Lower lobe of right lung (tissue), 2 donors: ENCODE measurements at places on chromosomes 3 and 15.

- no peak for DNase-seq
Measured at GRCh38 chr3:177262396-177262795, 65.1 kb upstream of the TBL1XR1 start.

- DNase-seq = no peak
Measured at GRCh38 chr3:136835813-136836510, 17.0 kb downstream of the SLC35G2 start.

DNA sequence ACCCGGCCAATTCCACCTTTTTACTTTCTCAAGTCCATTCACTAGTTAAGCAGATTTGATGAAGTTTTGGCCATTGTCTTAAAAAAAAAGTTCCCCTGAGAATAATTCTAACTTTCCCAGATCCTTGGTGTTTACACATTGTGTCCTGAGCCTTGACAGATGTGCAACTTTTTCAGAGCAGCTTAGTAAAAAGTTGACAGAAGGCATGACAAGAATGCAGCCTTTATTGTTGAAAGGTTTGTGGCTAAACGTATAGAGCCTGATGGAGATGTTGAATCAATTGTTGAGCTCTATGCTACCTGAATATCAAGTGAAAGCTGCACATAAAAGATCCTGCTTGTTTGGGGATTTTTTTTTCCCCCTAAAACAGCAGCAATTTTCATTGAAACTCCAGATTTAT lies 75.3 kb upstream of the CMTM7 start:
- DNase-seq = no peak

DNA sequence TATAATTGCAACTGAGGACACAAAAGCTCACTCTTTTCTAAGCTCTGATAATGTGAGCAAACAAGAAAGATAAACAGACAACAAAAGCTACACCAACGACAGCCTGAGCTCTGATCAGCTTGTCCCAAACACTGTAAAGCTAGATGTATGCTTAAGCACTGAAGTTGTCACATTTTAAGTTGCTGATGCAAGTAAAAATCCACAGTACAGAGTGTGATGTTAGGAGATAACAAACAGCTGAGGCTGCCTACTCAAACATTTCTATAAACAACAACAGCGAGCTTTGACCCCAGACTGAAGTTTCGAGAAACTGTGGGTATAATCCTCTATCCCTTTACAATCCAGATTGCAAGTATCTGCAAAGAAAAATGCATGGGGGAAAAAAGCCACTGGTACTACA lies 10.7 kb downstream of the MTHFS start:
- no peak for DNase-seq

DNA sequence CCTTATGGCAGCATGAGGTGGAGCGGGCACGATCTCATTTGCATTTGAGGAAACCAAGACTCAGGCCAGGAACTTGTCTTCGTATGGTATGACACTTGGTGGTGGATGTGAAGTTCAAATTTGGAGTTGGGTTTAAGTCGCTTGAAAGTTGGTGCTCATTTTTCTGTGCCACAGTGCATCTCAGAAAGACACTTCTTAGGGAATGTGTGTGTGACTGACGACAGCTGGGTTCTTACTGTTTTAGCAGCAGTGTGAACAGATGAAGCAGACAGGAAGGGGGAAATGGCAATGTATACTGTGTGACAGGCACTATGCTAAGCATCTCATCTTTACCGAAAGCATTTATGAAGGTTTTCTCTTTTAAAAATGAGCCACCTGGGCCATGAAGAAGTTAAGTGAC lies 75.4 kb downstream of the SEC22A start:
- no peak for DNase-seq
